ENCODE measurements at places on chromosomes 5 and 9.

DNA sequence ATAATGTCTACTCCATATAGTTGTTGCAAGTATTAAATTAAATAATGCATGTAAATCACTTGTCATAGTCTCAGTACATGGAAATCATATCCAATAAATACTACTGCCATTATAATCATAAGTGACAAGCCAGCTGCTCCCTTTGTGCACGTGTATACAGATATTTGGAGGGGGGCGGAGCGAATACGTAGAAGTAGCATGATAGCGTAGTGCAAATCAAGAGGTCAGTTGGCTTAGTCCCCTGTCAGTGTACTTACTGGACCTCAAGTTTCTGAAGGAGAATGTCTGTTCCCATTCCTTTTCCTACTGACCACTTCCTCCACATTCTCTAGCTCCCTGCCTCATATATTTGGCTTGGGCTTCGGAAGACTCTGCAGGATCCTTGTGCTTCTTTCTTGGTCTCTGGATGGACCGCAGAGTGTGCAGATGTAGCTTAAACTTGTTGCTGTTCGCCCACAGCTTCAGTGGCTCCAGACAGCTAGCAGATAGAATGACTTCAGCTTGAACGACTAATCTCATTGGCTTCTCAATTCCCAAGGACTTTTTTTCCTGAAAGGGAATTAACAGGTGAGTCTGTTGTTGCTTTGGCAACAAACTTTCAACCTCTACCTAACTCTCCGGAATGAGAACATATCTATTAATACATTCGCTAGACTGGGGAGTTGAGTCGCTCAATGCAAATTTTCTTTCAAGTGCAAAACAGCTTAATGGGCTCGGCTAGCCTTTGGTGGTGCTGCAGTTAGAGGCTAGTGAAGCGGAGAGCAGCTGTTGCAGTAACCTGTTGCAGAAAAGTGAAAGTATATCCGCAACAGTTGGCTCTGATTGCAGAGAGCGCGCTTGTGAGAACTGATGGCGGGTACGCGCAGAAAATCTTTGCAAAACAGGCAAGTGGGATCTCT, at the start of gene PCDHB1:
Gene PCDHB1, plus strand, starts transcription at position 753 of the 899 bp plus-strand sequence. Its CDS starts 97 bp downstream, at position 850.
- DNase-seq, result no peak

GRCh38 chr9:78606001-78606379, 309.1 kb downstream of the PSAT1 start:
- DNase-seq, result no peak

GRCh38 chr9:129523943-129524581, 96.8 kb downstream of the C9orf50 start:
- no peak for DNase-seq

DNA sequence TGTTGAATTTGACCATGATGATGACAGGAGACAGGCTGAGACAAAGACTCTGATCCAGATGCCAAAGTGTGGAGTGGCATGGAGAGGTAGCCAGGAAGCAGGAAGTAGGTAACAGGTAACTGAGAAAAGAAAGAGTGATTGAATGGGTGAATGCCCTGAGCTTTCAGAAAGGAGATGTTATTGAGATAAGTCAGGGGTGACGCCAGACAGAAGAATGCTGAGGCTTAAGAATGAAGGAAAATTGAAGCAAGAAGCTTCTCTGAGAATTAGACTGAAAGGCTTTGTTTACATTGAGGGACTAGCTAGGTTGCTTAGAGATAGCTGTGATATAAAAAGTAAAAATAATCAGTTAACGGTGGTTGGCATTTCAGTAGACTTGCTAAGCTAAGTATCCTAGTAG, 165.7 kb downstream of the PSAT1 start:
- no peak for DNase-seq

GRCh38 chr5:33487236-33487635, 46.5 kb downstream of the TARS1 start:
- no peak for DNase-seq

- no peak for DNase-seq
Observed at GRCh38 chr9:95772320-95773052, 103.0 kb upstream of the ERCC6L2 start.

DNA sequence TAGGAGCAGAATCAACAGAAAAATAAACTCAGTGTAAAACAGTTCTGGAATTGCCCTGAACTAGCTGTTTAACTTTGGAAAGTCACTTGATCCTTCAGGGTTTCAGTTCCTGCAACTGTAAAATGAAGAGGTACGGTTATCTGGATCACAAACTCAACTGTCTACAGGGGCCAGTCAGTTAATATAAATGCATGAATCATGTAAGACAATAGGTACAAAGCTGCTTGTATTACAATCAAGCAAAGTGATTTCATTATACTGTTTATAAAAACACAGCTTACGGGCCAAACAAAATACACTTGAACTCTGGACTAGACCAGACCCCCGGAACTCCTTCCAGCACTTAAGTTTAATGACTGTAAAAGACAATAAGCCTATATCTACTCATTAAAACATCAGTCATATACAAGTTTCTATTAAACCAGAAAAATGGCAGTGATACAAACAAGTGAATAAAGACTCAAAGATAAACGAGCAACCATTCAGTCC, 73.0 kb downstream of the MRPS27 start:
- DNase-seq, result no peak

Measured in vagina (tissue), 2 donors.